ENCODE measurements at places on chromosomes 2 and 18.

DNA sequence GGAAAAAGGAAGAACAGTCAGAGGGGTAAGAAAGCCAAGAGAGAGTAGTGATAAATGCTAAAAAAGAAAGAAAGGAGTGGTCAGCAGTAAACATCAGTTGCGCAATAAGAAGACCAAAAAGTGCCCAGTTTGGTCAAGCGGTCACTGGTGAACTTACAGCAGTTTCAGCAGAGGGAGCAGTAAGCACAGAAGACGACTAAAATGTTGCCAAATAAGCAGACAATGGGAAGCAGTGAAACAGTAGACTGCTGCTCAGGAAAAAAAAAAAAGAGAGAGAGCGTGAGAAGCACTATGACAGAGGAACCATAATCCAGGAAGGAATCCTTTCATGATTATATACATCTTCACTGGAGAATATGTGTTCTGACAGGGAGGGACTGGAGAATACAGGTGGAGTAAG is 45.8 kb downstream of the DNAJC10 start:
- DNase-seq, result no peak

GRCh38 chr2:17878281-17879136 is at the start of gene KCNS3:
Gene KCNS3, plus strand, starts transcription at chr2:17878667. Its CDS starts 52,342 bp downstream, at chr2:17931009.
- no peak for DNase-seq

DNA sequence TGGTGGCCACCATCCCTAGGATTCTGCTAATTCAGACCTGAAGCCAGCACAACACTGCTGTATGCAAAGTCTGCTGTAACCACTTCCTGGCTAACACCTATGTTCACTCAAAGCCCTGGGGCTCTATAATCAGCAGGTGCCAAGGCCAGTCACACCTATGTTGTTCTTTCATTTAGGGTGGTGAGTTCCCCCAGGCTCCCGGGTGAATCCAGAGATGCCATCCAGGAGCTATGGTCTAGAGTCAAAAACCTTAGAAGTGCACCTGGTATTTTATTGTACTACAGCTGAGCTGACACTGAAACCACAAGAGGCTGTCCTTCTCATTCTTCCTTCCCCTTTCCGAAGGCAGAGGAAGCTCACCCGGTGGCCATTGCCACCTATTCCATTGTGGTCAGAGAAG is 46.2 kb upstream of the CCDC141 start:
- DNase-seq, result no peak

DNA sequence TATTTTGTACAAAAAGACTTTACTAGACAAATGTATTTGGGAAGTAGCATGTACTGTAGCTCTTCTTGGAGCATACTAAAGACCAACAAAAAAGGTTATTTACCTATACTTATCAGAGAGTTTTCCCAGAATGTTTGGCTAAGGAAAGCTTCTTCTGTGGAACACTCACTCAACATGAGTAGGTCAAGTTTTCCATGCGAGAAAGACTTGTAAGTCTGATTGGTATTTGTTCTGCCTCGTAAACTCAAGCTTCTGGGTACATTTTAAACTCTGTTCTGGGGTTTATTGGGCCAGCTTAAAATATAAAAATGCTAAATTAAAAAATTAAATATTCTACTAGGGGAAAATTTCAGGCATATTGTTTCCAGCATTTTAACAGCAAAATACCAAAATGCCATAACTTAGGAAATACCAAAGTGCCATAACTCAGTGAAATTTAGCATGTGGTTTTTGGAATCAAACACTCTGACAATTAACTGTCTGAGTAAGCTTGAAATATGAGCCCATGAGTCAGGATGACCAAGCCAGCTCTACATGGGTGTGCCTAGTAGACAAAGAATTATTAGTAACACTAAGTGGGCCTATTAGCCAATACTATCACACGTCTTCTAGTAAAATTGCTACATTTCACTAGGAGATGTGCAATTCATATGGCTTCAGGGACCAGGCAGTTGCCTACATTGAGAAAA is 47.3 kb upstream of the SERPINE2 start:
- no peak for DNase-seq

GRCh38 chr18:50832754-50833153 is 12.9 kb upstream of the MRO start:
- no peak for DNase-seq

GRCh38 chr2:10650761-10651160 is 39.0 kb downstream of the NOL10 start:
- DNase-seq, result no peak

DNA sequence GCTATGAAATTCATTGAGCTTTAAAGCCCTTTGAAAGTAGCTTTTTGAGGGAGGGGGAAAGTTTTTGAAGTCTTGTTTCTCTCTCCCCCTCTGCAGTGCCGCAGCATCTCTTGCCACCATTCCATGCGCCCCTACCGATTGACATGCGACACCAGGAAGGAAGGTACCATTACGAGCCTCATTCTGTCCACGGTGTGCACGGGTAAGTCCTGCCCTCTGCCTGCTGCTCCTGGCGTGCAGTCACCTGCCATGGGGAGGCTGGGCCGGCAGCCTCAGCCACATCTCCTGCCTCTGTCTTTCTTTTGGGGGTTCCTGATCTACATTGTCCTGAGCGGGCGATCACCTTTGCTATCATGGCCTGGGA is 191.6 kb downstream of the GLI2 start:
- DNase-seq, result no peak

DNA sequence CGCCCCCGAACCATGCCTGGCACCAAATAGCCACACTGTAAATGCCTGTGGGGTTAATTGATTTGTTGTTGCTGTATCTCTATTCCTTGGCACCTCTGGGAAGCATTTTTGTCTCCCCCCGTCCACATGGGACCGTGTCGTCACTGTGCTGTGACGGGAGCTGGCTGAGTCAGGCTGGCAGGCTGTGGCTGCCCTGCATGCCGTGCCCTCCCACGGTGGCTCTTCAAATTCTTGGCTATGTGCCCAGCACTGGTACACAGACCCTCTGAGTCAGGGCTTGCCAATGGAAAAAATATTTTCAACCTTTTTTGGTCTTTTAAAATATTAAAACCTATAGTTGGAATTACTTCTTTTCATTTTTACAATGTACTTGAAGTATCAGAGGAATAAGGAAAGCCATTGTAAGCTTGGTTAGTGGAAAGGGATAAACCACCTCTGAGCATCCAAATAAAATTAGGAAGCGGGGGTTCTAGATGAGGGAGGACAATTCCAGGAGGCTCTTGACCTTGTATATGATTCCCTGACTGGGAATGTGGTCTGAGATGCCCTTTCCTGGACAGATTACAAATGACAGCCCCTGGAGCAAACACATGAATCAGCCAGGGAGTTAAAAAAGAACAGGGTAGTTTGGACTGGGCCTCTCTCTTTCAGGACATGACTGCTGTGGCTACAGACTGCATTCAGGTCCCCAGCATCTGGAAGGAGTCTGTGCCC is 59.4 kb downstream of the DGKD start:
- DNase-seq, result no peak

- DNase-seq, result no peak
Measured at GRCh38 chr18:31850844-31851243, 90.2 kb upstream of the SLC25A52 start.

GRCh38 chr2:174053355-174054151 is 88.4 kb upstream of the SP3 start:
- no peak for DNase-seq

- no peak for DNase-seq
Measured at GRCh38 chr2:236045251-236046235, 122.6 kb downstream of the GBX2 start.

DNA sequence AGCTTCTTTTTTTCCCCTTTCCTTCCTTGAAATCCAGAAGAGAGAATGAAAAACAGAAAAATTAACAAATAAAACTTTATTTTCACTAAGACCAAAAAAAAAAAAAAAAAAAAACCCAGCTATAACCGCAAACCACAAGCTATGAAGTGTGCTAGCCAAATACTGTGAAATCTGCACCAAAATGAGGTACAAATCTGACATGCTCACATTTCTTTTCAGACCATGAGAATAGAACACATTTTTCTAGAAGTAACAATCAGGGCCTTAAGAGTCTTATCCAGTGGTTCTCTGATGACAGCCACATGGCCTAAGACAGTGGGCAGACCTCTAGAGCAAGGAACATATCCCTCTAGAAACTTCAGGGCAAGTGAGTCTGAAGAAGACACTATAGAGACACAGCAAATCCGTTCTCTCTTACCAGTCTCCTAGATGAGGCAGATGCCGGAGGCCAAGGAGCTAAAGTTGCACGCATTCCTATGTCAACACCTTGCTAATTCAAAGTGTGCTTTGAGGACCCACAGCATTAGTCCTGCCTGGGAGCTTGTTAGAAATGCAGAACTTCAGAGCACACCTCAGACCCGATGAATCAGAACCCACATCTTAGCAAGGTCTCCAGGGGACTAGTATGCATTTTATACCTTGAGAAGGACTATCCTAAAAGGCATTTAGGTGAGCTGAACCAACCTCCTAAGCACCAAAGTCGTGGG is 317.1 kb downstream of the MYCN start:
- DNase-seq, result no peak

DNA sequence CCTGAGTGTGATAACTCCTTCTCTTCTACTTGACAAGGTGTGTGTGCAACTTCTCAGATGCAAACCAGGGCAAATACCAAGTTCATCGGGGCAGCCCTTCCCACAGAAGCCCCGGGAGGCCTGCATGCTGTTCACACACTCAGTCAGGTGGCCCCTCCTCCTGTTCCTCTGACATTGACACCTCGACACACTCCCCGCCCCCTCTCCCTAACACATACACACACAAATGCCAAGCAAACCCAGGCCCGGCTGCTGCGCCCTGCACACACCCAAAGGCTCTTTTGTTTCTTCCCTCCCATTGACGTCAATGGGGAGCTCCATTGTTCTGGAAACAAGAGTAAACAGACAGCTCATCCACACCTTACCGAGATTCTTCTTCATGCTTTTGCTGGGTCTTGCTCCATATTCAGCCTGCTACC is 1.7 kb upstream of the PER2 start:
- no peak for DNase-seq

GRCh38 chr2:7111626-7112025 is 194.4 kb downstream of the RNF144A start:
- no peak for DNase-seq

- no peak for DNase-seq
Measured at GRCh38 chr2:100161945-100162620, 19.7 kb upstream of the AFF3 start.

GRCh38 chr2:104859291-104859765 is 5.4 kb downstream of the POU3F3 start:
- no peak for DNase-seq

DNA sequence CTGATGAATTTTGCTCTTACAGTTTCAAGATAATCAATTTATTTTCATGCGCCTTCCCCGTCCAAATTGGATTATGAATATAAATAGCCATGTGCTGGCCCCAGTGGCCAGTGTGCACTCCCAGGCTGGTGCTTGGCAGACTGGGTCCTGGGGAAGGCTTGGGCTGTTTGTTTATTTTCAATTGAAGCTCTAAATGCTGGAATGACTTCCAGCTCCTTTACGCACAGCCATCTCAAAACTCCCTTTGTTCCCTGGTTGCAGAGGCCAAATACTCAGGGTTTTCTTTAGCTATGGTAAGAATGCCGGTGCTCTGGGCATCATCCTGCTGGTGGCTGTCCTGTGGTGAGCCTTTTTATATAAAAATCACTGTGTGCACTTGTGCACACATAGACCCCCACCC is 131.5 kb downstream of the PRKCE start:
- no peak for DNase-seq

GRCh38 chr2:107669335-107669734 is 157.4 kb upstream of the RGPD4 start:
- DNase-seq, result no peak

GRCh38 chr2:28447943-28448792 is 47.7 kb upstream of the PLB1 start:
- no peak for DNase-seq

GRCh38 chr2:224190936-224191270 is 151.8 kb upstream of the SERPINE2 start:
- DNase-seq, result no peak

DNA sequence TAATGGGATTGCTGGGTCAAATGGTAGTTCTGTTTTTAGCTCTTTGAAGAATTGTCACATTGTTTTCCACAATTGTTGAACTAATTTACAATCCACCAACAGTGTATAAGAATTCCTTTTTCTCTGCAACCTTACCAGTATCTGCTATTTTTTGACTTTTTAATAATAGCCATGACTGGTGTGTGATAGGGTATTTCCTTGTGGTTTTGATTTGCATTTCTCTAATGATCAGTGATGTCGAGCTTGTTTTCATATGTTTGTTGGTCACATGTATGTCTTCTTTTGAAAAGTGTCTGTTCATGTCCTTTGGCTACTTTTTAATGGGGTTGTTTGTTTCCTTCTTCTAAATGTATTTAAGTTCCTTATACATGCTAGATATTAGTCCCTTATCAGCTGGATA is 322.3 kb downstream of the CDH2 start:
- no peak for DNase-seq

DNA sequence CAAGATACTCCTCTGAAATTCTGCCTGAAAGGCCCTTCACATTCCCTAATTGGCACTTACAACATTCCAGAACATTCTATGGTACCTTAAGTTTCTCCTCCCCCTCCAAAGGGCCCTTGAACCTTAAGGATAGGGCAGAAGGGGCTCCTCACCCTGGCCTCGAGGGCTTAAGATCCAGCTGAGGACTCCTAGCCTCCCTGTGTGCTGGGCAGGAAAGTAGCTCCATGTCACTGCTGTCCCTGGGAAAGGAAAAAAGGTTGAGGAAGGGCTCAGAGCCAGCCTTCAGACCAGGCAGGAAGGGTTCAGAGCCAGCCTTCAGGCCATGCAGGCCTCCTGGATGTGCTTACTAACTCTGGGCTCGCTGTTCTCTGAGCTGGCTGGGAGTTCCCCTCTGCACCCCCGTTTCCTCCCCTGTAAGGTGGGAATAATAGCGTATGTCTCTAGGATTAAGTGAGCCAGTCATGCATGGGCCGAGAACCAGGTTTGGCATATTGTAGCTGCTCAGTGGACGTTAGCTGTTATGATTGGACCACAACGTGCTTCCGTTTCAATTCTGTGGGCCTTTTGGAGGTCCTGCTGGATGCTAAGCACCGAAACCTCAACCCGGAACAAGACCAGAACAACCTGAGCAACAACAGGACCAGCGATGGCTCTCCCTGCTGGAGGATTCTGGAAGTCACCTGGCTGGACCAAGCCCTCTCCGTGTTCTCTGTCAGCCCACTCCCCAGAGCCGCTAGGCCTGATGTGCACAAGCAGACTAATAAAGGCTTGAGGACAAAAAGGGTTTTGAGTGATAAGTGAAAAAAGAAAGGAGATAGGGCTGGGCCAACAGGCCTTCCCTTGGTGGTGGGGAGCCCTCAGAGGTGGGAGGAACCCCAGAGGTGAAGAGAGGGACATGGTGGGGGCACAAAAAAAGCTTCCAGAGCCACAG is 1.0 kb upstream of the B3GNT7 start:
- DNase-seq, result no peak

GRCh38 chr2:18369760-18370159 is 190.7 kb downstream of the RDH14 start:
- DNase-seq, result no peak

DNA sequence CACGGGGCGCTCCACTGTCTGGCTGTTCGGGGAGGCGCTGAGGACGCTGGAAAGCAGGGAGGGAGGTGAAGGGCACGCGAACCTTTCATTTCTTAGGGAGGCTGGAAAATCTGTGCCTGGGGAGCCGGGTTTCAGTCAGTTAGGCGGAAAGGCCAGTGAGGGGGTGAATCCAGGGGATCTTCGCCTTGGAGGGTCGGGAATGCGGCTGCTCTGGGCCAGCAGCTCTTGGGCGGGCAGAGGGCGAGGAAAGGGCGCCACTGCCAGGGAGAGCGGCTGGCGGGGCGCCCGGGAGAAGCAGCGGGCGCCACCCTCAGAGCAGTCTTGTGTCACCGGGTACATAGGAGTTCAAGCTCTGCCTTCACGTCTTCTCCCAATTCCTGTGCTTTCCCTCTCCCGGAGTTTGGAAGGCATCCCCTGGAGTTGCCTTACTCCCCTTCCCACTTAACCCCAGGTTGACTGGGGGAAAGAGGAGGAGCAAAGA is 1.4 kb downstream of the CCDC85A start:
- DNase-seq, result no peak

GRCh38 chr18:9418047-9418690 is 57.1 kb upstream of the RALBP1 start:
- no peak for DNase-seq

All from stimulated activated CD4-positive, alpha-beta T cell treated with anti-CD3 and anti-CD28 coated beads, Interleukin-1b, Interleukin-23, amount 100 ng/mL, for 1 hour (primary cell).